Cerebellum (tissue), 4 donors: ENCODE measurements at places on chromosomes 2 and 18.

DNA sequence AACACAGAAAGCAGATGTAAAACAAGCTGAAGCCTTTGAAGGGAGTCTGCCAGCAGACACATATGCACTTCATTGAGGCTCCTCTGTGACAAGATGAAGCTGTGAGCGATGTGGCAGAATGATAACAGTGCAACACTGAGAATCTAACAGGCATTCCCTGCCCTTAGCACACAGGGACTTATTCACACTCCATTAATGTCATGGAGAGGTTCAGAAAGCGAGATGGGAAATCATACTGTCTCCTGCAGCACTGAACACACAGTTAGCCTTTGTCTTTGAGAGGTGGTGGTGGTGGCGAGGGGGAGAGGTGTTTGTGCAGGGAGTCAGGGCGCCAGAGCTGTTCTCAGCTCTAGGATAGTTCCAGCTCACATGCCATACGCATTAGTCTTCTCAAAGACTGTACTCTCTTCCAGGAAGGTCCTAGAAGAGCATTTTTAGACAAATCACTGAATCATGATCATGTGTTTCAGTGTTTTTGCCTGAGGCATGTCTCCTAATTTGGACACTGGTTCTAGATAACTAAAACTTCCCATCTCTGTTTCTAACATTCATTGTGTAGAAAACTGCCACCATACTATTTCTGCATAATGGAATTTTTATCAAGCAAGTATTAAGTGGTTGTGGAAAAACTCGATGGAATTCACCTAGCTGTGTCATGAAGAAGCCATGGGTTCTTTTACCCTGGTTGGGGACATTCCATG lies 93.5 kb upstream of the ITGB6 start:
- DNase-seq = no peak

DNA sequence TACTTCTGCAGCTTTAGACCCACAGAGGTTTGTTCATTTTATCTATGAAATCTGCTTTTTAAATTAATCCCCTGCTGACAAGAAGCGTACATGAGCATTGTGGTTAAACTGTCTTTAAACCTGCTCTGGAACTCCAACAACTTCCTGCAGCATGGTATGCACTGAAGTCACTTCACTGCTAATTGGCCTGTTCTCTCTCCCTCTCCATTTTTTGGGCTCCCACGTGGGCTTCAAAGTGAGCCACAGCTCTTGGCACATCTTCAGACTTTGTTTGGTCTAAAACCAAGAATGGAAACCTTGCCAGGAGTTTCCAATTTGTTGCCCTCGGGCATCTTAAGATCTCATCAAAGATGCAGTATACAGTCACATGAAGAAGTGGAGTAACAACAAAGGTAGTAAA lies 311.4 kb downstream of the LRRTM1 start:
- no peak for DNase-seq

GRCh38 chr18:62710417-62710816 lies 4.9 kb upstream of the PHLPP1 start:
- DNase-seq = no peak

DNA sequence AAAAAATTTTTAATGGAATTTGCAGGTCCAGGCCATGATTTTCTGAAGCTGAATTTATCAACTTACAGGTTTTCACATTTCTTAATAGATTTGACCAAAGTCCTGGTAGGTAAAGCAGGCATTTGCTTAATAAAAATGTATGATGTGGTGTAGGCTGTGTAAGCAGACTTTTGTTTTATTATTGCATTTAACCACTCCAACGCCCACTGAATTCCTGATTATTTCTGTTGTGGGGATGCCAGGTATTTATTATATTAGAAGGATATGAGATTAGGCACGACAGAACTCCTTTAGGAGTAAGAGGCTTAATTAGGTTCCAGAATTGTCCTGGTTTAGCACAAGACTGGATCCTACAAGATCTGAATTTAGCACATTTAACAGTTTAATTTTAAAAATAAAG lies 111.1 kb downstream of the ADCYAP1 start:
- no peak for DNase-seq
